Activated CD4-positive, alpha-beta T cell treated with anti-CD3 and anti-CD28 coated beads, Interleukin-2, amount 50 U/mL, for 16 hours (primary cell): ENCODE measurements at places on chromosomes 2 and 18.

DNA sequence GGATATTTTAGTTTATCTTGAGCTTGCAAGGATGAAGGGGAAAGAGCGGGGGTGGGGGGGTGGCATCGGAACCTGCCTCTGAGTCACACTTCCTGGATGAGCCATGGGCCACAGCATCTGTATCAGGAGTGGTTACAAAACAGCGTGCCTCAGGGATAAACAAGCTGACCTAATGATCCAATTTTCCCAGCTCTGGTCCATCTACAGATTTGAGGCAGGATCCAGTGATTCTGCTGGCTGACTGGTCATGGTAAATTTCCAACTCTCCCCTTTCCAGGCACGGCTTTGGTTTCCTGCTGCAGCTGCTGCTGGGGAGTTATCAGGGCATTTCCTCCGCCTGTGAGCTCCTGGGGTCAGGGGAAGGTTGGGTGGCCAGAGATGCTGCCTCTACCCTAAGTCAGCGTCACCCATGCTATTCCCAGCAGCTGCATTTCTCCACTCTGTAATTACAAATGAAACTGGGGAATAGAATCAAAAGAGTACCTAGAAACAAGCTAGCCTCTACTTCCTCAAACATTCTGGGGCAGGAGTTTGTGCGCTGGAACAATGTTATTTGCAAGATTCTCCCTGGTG lies 4.7 kb upstream of the HPCAL1 start:
- peak; percentile 60 for DNase-seq

- no peak for DNase-seq
Measured at GRCh38 chr18:32696376-32696775, 76.4 kb downstream of the KLHL14 start.

GRCh38 chr2:102172745-102173144 lies 14.1 kb upstream of the IL1RL2 start:
- DNase-seq = no peak

DNA sequence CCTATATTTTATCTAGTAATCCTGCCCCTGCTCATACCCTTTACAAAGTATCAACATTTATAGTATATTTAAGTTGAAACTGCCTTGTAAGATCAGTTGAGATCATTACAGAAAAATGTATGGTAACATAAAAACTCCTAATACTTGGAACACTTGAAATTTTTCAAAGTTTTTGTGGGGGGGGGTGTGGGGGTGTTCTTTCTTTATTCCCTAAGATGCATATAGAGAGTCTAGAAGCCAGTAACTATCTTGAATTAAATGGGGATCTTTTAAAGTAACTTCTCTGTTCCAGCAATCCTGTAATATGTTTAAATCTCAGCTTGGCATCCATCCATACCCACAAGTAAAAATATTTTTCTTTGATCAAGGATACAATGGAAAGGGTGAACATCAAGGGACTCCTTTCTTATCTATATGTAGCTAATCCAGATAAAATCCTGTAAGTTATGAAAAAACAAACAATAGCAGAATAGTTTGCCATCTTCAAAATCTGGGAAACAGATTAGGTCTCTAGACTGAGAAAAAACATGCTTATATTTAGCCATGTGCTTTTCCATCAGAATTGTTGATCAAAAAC lies 455.3 kb downstream of the MEIS1 start:
- DNase-seq = no peak

DNA sequence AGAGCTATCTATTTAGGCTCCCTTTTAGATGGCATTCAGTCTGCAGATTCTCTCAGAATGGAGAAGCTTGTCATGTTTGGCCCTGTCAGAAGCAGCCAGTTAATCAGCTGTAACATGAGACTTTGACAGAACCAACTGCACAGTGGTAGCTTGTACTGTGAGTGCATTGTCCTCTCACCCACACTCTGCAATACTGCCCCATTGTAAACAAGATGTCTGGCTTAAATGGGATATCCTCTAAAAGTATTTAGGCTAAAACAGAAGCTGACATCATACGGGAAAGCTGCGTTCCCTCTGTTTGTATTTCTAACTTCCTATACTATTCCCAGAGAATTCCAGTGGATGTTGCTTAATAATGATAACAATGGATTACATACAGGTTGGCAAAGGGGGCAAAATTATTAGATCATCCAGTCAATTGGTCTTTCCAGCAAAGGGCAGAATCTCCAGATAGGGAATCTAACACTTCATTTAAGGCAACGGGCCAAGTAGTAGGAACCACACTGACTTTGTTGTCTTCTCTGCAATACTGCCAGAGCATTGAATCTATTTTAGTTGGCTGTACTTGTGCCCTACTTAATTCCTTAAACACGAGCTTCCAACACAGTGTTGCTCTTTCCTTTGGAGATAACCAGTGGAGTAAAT lies 15.4 kb upstream of the STAT4 start:
- DNase-seq = no peak

GRCh38 chr2:150023044-150023443 lies 435.5 kb upstream of the MMADHC start:
- DNase-seq = peak; percentile 5

DNA sequence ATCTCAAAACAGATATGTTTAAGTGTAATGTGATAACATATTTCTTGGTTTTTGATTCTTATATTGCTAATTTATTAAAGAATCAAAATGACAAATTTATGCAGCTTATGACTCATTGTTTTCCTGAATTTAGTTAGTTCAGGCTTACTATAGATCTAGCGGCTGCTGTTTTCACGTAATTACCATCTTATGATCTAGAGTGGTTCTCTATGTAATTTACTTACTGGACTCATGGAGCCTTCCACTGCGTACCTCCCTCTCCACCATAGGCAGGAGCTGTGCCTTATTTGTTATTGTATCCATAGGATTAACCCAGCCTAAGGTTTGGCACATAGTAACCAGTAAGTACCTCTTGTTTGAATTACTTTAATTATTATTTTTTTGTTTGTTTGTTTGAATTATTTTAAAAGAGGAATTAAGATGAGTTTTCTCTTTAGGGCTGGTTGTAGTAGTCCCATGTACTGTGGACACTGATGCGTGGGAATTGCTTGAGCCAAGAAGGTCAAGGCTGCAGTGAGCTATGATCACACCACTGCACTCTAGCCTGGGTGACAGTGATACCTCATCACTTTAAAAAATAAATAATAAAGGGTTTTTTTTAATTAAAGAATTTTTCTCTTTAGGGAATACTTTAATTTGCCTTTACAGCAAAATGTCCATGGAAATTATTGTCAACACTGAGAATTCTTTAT lies 165.5 kb downstream of the PHLPP1 start:
- peak; percentile 27 for DNase-seq

GRCh38 chr18:73715210-73715670 lies 432.4 kb downstream of the FBXO15 start:
- DNase-seq = no peak

- DNase-seq = no peak
Measured at GRCh38 chr2:178478130-178478438, 316 bp downstream of the FKBP7 start.

- DNase-seq = no peak
Measured at GRCh38 chr2:23734416-23734815, 192.5 kb downstream of the ATAD2B start.

DNA sequence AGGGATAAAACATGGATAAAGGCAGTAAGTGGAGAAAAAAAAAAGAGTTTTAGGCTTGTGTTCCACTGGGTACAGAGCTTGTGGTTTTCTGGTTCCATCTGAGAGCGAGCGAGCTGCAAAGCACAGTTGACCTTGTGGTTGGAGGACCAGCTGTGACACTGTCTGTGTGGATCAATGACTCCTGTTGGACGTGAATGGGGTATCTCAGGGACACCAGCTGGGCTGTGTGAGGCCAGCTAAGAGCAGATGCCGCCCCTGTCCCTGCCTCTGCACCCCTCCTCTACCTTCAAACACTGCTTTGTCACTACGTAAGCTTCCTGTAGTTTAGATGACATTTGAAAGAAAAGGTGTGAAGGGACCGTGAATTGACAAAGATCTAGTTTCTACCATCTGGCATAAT lies 67.8 kb downstream of the QPCT start:
- DNase-seq = no peak

DNA sequence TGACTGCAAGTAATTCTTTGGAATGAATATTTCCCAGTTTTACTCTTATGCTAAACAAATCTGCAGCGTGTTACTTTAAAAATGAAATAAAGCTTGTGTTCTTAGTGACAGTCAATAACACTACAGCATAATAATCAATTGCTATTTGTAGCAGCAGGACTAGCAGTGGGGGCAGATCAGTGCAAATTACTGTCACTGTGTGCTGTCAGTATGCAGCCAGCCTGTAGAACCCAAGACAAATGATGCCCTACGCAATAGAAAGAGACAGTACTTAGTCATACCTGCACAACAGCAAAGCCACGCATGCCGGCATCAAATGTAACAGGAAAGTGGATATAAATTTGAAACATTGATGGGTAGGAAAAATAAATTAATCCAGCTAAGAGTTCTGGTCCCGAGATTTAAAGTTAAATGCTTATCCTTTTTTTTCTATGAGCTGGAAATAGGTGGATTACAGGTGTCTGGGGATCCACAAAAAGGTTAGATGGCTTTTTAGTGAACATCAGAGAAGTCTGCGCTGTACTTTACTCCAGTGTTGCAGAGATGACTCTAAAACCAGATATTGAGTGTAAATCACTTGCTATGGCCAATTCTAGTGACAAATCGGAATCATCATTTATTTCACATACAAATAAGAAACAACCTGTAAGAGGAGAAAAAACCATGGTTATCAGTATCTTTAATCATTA lies 812.4 kb upstream of the ZEB2 start:
- DNase-seq = no peak

- DNase-seq = no peak
Measured at GRCh38 chr2:142841788-142842187, 35.7 kb upstream of the KYNU start.

GRCh38 chr18:10336749-10337350 lies 117.6 kb upstream of the APCDD1 start:
- no peak for DNase-seq

DNA sequence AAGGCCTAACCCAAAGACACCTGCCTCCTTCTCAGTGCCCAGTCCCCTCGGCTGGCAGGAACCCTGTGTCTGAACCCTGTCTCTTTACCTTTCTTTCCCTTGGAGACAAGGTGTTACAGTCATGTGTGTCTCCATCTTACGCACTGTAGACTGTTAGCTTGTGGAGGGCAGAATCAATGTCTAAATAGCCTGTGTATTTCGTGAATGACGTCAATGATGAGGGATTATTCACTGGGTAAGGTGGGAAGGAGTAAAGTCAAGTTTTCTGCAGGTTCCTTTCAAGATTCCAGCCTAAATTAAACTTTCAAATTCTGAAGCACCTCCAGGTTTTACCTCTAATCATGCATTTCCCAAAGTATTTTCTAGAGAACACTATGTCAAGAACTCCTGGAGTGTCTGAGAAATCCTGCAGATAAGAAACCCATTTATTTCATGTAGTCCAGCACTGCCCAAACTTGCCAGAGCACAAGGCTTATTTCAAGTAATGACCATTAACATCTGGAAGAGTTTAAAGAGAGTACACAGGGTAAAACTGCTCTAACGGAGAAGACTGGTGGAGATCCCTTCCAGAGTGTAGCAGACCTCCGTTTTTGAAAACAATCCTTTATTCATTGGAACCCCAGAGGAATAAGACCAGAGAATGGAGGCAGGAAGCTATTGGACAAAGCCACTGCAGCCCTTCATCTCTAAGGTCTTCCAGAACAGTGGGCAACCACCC lies 72.8 kb downstream of the KCNF1 start:
- DNase-seq = no peak

- peak; percentile 52 for DNase-seq
Measured at GRCh38 chr2:239035361-239035814, 187.5 kb downstream of the TWIST2 start.

DNA sequence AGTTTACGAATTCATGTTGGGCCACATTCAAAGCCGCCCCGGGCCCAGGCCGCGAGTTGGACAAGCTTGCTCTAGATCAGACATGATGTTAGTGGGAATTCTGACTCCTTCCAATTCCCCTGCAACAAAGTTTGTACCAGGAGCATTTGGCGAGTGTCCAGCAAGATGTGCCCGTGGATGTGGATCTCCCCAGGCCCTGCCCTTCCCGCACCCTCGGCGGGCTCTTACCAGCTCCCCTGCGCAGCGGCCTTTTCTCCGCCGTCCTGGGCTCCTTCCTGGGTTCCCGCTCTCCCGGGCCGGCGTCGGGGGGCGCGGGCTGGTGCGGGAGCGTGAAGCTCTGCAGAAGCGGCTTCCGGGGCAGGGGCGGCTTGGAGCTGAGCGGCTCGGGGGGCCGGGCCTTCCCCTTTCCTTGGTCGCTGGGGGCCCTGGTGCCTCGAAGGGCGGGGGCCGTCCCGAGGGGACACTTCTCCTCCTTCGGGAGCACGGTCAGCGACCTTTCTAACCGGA lies 90.8 kb upstream of the MGAT4A start:
- DNase-seq = no peak

DNA sequence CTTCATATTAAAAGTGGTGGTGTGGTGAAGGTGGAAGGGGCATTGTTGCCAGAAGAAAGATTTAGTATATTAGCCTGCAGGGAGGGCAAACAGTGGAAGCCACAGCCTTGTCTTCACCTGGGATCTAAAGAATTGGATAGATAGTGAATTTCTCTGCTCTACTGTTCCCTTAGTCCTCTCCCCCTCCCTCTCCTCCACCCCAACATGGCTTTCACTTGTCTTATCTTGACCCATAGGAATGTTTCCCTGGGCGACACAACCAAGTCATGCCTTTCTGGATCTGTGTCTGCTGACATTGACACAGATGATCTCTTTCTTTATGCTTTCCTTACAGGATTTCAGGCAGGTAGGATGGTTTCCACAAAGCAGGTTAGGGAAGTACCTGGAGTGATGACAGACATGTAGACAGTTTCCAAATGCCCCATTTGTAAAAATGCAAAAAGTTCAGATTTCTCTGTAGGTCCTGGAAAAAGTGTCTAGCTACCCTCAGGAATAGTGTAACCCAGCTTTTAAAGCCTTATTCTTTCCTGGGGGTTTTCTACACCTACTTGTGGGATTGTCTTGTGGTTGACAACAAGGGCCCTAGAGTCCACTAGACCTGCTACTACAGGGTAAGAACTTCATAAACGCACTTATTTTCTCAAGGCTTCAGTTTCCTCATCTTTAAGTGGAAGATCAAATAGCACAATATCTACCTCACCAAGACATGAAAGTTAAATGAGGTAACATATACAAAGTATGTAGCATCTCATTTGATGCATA lies 184.2 kb upstream of the SP5 start:
- DNase-seq = no peak

GRCh38 chr18:37389041-37389440 lies 176.6 kb downstream of the CELF4 start:
- no peak for DNase-seq

DNA sequence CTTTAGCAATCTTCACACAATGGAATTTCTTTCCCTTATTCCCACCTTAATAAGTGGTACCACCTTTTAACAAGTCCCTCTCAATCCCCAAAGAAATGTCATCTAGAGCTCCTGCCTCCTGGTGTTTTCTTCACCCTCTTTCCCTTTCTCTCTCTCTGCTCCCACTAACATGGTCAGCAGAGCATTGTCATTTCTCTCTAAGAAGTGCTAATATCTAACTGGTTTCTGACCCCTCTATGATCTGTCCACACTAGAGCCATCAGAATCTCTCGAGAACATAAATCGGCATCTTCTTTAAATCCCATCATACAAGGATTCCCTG lies 161.2 kb upstream of the DTNA start:
- DNase-seq = no peak
